T-helper 1 cell (primary cell): ENCODE measurements at places on chromosomes 4 and X.

DNA sequence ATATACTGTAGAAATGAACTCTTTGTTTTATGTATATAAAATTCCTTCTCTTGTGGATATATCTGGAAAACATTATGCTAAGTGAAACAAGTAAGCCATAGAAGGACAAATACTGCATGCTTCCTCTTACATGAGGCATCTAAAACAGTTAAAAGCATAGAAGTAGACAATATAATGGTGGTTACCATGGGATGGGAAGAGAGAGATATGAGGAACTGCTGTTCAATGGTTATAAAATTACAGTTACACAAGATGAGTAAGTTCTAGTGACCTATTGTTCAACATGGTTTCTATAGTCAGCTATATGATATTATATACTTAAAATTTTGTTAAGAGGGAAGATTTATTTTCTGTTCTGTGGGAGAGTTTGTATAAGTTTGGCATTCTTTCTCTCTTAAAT, 43.4 kb downstream of the HTRA3 start:
- no peak for DNase-seq

DNA sequence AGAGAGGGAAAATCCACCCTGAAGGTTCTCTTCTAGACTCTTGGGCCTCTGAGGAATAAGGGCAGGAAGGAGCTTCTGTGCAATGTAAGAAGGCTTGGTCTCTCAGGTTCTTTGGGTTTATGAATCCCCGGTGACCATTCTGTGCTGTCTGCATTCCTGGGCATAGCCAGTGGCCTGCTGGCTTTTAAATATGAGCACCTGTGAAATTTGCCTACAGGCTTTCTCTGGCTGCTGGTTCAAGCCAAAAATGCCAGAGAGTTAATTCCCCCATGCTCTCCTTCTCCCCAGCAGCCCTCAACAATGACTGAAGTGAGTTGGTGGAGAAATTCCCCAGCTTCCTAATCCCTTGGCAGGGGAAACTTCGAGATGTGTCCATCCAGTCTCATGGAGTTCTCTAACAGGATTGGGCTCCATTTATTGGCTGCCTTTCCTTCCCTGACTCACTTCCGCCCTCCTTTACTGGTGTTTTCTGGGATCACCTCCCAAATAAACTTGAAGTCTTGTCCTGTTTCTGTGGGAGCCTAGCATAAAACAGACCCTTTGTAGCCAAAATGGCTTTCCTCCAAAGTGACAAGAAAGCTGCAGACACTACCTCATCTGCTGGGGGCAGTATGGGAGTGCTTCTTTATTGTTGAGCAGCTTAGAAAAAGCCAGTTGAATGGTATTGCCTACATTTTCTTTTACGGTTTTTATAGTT, 179.4 kb upstream of the CASK start:
- no peak for DNase-seq

GRCh38 chrX:44400588-44400987, 57.1 kb upstream of the EFHC2 start:
- no peak for DNase-seq

GRCh38 chrX:2888309-2888708, 40.8 kb downstream of the ARSD start:
- no peak for DNase-seq

DNA sequence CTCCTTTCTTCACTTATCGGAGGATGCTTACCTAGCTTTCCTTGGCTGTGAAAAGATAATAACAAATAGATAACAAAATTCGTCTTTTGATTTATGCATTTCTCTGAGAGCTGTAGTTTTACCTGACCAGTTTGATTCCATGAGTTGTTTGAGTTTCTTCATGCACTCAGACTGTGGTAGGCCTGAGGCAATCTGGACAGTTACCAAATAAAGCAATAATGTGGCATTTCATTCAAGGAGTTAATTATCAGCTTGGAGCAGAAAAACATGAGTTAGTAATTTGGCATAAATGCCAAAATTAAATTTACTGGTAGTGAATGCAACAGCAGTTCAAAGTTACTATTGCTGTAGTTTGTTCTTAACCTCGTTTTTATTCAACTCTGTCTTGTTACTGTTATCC, 53.5 kb downstream of the FABP2 start:
- DNase-seq, result no peak

- no peak for DNase-seq
Observed at GRCh38 chr4:182560358-182560757, 317.2 kb downstream of the TENM3 start.

DNA sequence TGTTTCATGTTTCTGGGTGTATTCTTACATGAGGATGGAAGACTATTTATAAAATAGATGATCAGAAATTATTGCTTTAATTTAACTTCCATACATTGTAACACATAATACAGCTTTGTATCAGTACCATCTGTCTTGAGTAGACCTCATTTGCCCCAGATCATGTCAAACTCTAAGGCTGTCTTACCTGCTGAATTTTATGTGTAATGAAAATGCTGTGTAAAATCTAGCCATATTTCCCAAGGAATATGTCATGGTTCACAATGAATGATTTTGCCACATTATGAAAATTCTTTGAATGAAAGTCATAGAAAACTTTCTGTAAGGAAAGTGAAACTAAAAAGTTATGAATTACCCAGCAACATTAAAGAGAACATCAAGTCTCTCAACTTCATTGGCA, 7.4 kb downstream of the BDH2 start:
- no peak for DNase-seq

DNA sequence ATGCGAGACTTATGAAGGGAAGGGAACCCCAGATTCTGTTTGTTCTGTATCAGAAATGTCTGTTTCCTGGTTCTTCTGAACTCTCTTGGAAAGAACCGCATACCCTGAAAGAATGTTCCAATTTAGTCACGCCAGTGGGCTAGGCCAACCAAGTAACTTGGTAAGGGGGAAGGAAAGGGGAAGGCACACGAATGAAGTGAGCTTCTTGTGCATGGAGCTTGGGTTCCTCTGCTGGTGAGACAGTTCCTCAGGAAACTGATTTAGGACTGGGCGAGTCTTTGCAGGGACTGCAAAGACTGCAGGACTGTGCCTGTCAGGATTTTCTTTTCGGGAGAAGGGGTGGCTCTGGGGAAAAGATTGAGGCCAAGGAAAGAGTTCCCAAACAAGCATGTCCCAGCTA, 35.6 kb downstream of the FRMPD3 start:
- DNase-seq, result no peak

- DNase-seq, result no peak
Observed at GRCh38 chrX:137062915-137063617, 29.3 kb upstream of the GPR101 start.

- no peak for DNase-seq
Observed at GRCh38 chr4:120261117-120261516, 194.5 kb upstream of the MAD2L1 start.

- no peak for DNase-seq
Observed at GRCh38 chrX:105869701-105870100, 47.4 kb downstream of the NRK start.

GRCh38 chrX:9416562-9417348, 48.1 kb upstream of the TBL1X start:
- DNase-seq, result no peak

DNA sequence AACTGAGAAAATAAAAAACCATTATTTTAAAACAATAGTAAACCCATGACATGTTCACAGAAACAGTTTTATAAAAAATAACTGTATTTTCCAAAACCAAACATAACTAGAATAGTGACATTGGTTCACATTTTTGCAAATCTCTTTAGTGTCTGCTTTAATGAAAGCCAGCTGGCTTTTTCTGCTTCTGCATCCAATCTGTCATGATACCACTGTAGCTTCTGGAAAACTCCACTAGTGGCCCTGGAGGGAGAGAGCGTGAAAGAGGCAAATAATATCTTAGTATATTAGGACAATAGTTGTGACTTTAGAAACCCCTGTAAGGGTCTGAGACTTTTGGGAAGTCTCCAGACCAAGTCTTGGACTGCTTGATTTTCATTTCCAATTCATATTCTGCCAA, 31.1 kb downstream of the FGFBP1 start:
- DNase-seq, result no peak

DNA sequence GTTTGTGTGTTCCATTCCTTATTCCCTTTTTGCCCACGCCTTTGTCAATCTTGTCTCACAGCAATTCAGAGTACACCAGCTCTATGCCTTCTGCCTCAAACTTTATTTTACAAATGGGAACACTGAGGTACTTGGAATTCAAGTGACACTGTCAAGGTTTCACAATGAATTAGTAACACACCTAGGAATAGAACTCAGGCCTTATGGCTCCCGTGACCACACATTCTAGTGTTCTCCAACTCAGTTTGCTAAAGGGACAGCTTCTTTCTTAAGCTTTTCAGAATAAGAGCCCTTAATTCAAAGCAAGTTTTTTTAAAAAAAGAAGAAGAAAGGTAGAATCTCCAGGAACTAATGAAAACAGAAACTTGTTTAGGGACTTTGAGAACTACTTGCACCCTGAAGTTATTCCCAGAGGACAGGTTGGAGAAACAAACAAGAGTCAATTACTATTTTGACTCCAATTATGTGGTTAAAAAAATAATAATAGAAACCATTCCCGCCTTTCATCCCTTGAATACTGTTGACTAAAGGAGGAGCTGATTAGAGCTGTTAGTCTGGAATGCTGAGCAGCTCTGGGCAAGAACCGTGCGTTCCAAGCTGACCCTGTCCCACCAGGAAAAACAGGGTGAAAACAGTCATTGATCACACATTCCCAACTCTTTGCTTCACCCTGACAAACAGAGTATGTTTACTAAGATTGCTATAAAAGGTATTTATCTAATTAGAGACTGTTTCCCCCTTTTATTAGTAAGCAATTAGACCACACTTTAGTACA, 408.8 kb upstream of the CNKSR2 start:
- no peak for DNase-seq

- DNase-seq, result no peak
Observed at GRCh38 chr4:2388429-2389182, 29.8 kb downstream of the ZFYVE28 start.

GRCh38 chr4:3225071-3225850, 23.7 kb upstream of the MSANTD1 start:
- no peak for DNase-seq

GRCh38 chr4:24322995-24323394, 261.4 kb downstream of the DHX15 start:
- no peak for DNase-seq

GRCh38 chr4:74018116-74018515, 19.6 kb upstream of the CXCL5 start:
- no peak for DNase-seq
